D341Med (cell line): ENCODE measurements at places on chromosomes 1 and 21.

DNA sequence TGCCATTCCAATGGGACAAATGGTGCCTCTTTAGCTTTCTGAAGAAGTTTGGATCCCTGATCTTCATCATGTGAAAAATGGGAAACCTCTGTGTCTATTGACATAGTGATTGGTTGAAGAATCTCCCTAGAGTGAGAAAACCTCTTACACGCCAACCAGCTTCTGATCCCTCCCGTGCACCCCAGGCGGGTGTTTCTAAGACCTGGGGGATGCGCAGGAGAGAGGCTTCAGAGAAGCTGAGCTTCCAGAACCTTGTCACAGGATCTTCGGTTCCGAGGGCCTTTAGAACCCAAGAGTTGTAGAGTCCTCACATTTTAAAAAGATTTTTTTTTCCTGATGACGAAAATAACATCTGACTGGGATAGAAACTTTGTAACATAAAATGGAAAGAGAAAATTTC, 11.3 kb downstream of the PODN start:
- no peak for DNase-seq

GRCh38 chr21:32320726-32321125, 22.1 kb downstream of the MRAP start:
- no peak for DNase-seq

GRCh38 chr1:228297822-228298221, 90.0 kb downstream of the OBSCN start:
- DNase-seq: no peak

- DNase-seq: no peak
Measured at GRCh38 chr1:162903246-162903645, 42.3 kb upstream of the CCDC190 start.

- DNase-seq: no peak
Measured at GRCh38 chr1:234613128-234613875, 3.3 kb upstream of the IRF2BP2 start.

GRCh38 chr1:3775490-3776230, 3.1 kb downstream of the SMIM1 start:
- DNase-seq: peak; percentile 74

- no peak for DNase-seq
Measured at GRCh38 chr1:22621761-22622160, 14.7 kb upstream of the C1QA start.

GRCh38 chr1:247286134-247286670, 30.3 kb downstream of the VN1R5 start:
- no peak for DNase-seq

DNA sequence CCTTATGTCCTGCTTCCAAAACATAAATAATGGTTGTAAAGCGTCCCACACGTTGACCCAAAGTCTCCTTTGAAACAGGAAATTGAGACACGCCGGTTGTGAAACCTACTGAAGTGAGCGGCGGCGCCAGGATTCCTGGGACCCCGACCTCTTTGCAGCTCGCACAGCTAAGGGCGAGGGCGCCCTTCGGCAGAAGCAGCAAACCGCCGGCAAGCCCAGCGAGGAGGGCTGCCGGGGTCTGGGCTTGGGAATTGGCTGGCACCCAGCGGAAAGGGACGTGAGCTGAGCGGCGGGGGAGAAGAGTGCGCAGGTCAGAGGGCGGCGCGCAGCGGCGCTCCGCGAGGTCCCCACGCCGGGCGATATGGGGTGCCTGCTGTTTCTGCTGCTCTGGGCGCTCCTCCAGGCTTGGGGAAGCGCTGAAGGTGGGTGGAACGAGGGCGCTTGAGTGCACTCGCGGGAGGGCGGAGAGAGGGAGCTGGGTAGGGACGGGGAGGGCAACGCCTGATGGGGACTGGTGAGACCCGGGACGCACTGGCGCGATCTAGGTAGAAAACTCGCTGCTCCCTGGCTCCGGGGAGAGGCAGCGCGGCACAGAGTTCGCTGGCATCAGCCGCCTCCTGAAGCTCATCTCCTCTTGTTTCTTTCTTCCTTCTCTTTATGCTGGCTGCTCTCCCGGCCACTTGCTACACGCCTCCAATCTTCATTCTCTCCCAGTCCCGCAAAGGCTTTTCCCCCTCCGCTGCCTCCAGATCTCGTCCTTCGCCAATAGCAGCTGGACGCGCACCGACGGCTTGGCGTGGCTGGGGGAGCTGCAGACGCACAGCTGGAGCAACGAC, at the start of gene CD1D:
Gene CD1D, plus strand, starts transcription at position 155 of the 836 bp plus-strand sequence. Its CDS starts 207 bp downstream, at position 362.
- peak; percentile 48 for DNase-seq

DNA sequence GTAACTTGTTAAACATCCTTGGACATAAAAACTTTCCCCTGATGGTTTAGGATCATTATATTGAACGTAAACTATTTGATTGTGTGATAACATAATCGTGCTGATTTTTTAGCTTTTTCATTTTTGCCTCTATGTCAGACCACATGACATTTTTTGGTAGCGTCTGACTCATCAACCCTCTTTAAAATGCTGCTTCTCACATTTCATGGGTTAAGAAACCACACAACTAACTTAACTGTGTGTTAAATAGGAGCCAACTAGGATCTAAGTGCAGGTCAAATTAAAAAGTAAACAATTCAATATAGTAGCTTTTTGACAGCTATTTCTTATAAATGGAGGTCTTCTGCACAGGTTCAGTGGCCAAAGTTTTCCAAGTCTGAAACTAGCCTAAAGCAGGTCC, 9.8 kb downstream of the BTG3 start:
- DNase-seq: no peak

DNA sequence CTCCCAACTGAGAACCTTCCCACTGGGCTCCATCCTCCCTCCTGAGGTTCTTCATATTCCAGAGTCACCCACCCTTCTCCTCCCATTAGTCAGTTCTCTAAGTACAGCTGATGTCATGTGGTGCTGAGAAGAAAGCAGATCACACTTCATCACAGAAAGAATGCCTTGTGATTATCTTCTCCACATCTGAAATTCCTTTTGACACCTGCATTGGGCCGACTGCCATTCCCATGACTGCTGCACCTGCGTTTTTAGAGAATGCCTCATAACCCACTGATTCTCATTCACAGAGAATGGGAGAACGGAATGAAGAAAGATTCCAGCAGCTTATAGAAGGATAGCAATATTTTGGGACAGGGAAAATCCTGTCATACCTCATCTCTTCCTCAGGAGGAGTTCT, 14.3 kb downstream of the LEPR start:
- DNase-seq: no peak

- DNase-seq: no peak
Measured at GRCh38 chr1:162710345-162710744, 78.1 kb downstream of the DDR2 start.

DNA sequence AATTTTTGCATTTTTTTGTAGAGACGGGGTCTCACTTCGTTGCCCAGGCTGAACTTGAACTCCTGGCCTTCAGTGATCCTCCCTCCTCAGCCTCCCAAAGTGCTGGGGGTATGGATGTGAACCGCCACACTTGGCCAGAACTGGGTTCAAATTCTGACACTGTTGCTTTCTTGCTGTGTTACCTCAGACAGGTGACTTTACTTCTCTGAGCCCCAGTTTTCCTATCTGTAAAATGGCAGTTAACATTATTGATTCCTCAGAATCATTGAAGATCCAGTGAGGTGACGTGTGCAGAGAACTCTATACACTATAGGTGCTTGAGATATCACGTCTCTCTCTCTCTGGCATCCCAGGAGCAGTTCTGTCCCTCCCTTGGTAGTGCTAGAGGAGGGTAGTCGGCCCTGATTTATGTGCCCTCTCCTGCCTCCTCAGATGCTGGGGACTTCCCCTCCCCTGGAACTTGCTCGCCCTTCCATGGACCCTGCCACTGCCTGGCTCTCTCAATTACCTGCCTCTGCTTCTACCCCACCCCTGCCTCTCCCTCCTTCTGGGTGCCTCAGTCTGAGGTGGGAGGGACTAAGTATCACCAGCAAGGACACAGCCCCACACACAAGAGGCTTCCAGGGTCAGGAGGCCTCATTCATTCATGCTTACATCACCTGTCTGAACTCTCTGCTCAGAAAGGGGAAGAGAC, 2.8 kb upstream of the HPCA start:
- no peak for DNase-seq
